ENCODE measurements at places on chromosomes 1 and 21. TPM values are rescaled to one million over a fixed set of nuclear protein-coding genes. Genes with fewer than 3 reads are reported as not detected.

DNA sequence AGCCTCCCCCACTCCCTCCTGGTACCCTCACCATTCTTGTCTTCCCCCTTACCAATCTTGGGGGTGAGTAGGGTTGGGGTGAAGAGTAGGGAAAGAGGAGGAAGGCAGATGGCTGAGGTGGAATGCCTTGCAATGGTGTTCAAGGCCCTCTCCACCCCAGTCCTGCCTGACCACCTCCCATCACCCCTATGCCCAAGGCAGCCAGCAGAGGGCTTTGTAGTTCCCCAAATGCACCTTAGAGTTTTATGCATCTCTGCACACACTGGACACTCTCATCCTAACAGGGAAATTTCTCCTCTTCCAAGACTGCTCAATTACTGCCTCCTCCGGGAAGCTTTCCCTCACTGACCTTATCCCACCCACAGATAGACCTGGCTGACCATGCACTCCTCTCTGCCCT, 15.4 kb downstream of the KIF17 start:
- peak; percentile 34 for DNase-seq

The HSD3B2 gene
- total RNA-seq, result not detected

The GMEB1 gene
- 9.1 TPM for total RNA-seq

The NEK2 gene
- total RNA-seq, result 10.0 TPM

DNA sequence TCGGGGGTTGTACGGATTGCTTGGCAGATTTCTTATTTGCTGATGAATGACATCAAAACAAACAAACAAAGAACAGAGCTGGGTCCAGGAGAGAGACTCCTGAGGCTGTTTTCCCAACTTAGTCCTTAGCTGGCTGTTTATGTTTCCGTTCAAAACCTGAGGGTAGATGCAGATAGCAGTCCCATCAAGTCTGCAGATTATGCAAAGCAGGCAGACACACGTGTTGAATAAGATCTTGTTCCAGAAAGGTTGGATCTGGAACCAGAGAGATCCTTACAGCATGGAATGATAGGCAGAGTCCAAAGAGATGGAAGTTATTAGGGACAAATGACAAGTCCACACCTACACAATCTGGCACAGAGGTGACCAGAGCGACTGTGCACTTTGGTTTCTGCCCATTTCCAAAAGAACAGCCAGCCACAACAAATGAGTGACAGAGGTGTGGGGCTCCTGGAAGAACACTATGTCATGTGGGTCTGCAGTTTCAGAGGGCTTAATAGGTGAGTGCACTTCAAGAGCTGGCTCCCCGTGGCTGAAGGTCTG, 65.5 kb downstream of the MAN1C1 start:
- no peak for DNase-seq

- DNase-seq, result no peak
Observed at GRCh38 chr1:152961226-152961891, 9.1 kb upstream of the SPRR4 start.

The S100A7 gene
- total RNA-seq, result not detected

The LCE2A gene
- total RNA-seq, result 0.43 TPM

DNA sequence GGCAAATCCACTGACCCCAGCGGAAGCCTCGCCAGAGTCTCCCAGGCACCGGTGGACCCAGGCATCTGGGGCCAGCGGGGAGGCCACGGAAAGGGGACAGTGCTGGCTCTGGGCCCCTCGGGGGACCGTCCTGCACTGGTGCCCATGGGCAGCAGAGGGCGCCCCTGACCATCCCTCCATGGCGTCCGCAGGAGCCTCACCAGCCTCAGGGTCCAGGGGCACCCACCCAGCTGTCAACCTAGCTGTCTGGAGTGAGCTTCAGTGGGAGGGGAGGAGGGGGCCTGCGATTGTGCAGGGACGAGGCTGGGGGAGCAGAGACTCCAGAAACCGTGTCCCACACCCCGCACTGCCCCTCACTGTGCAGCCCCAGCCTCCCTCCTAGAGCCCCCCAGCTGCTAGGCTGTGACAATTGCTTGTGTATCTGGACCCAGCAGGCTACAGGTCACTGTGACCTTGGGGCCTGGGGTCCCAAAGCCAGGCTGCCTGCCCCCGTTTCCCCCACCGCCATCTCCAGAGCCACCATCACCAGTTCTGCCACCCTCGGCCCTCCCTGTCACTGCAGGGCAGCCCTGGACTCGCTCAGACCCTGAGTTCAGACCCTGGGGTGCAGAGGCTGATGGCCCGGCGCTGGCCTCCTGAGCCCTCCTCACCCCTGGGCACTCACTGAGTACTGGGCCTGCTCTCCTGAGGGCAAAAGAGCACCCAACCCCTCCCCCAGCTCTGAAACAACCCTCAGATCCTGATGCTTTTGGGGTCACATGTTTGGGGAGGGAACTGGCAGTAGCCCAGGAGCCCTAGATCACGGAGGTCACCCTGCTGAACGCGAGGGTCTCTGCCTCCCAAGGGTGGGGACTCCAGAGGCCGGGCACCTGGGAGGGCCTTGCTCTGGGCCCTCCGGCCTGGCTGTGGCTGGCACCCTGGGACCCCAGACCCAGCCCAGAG, 10.6 kb upstream of the COL6A1 start:
- peak; percentile 60 for DNase-seq

- no peak for DNase-seq
Observed at GRCh38 chr1:28436211-28436769, 66.8 kb downstream of the PHACTR4 start.

GRCh38 chr21:35825370-35826353, 234.7 kb downstream of the SETD4 start:
- no peak for DNase-seq

The APOBEC4 gene
- total RNA-seq, result not detected

DNA sequence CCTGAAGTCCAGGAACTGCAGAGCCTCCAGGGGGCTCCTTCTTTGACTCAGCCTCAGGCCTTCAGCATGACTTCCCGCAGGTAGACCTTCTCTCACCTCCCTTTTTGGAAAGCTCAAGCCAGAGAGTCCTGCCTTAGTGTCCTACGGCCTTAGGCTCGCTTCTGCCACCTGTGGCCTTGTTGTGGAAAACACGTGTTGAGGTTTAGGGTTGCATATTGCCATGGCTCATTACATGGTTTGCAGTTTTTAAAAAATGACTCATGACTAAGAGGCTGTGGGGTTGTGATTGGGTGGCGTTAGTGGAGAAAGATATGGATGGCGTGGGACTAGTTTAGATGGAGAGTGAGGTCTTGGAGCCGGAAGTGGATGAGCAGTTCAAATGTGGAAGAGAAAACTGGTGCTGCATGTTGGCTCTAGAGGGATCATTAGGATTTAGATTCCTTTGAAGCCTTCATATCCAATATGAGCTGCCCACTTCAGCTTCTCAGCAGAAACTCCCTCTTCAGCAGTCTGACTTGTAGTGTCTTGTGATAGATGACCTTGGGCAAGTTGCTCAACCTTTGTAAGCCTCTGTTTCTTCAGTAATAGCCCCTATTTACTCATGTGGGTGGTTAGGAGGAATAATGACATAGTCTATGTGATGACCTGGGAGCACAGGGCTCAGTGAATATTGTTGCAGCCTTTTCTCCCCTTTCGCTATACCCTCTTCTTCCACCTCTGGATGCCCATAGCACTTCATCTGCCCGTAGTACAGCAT, 6.5 kb upstream of the FGGY start:
- peak; percentile 62 for DNase-seq

GRCh38 chr1:246145900-246146299, 361.2 kb downstream of the SMYD3 start:
- no peak for DNase-seq

The PBX1 gene
- 67.4 TPM for total RNA-seq

- no peak for DNase-seq
Observed at GRCh38 chr1:162353078-162353477, 23.6 kb downstream of the SPATA46 start.

The FNDC5 gene
- total RNA-seq, result 0.43 TPM

The DEDD gene
- total RNA-seq, result 22.5 TPM

The GRHL3 gene
- not detected for total RNA-seq

GRCh38 chr1:178784131-178784536, 59.1 kb downstream of the RALGPS2 start:
- DNase-seq, result no peak

GRCh38 chr1:47776667-47777131, 220.5 kb downstream of the TRABD2B start:
- no peak for DNase-seq

The TAL1 gene
- total RNA-seq, result not detected

- peak; percentile 52 for DNase-seq
Observed at GRCh38 chr21:34726627-34727337, 58.0 kb downstream of the CLIC6 start.

The ATP1B1 gene
- total RNA-seq, result 37.1 TPM

The SH3D21 gene
- total RNA-seq, result 3.9 TPM

- peak; percentile 72 for DNase-seq
Observed at GRCh38 chr1:155454096-155454495, 108.5 kb downstream of the ASH1L start.

The PROX1 gene
- under 0.01 TPM for total RNA-seq

GRCh38 chr1:25706146-25707089, 89.8 kb downstream of the MAN1C1 start:
- no peak for DNase-seq

GRCh38 chr1:40476924-40477677, at the start of gene ZFP69:
TSS of gene ZFP69 (plus strand) at chr1:40477290. CDS start at chr1:40479362, 2,072 bp downstream.
- peak; percentile 67 for DNase-seq

The FBLIM1 gene
- 188 TPM for total RNA-seq

The ABCG1 gene
- total RNA-seq, result 0.43 TPM

DNA sequence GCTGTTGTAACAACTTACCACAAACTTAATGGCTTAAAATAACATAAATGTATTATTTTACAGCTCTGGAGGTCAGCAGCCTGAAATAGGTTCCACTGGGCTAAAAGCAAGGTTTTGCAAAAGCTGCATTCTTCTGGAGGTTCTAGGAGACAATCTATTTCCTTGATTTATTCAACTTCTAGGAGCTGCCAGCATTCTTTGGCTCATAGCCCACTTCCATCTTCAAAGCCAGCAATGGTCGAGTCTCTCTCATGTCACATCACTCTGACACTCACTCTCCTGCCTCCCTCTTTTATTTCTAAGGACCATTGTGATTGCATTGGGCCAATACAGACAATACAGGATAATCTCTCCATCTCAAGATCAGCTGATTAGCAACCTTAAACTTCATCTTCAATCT, 15.1 kb upstream of the FOXJ3 start:
- DNase-seq, result no peak

DNA sequence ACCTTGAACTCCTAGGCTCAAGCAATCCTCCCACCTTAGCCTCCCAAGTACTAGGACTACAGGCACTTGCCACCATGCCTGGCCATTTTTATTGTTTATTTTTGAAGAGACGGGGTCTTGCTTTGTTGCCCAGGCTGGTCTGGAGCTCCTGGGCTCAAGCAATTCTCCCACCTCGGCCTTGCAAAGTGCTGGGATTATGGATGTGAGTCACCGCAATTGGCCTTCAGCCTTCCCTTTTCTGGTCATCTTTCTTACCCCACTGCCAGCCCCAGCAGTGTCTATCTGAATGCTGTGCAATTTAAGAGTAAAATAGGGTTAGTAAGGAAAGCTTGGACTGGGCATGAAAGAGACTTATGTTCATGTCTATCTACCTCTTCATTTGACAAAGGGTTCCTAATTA, 6.1 kb upstream of the KLF17 start:
- no peak for DNase-seq

- DNase-seq, result peak; percentile 72
Observed at GRCh38 chr1:109620401-109620791, 759 bp downstream of the AMPD2 start.

GRCh38 chr1:16019644-16020277, 1.9 kb upstream of the HSPB7 start:
- no peak for DNase-seq

The CLCN6 gene
- 18.6 TPM for total RNA-seq

- peak; percentile 84 for DNase-seq
Observed at GRCh38 chr1:198118134-198118533, 38.7 kb upstream of the NEK7 start.

The SPRR5 gene
- total RNA-seq, result not detected

- no peak for DNase-seq
Observed at GRCh38 chr1:150249936-150250335, 7.6 kb upstream of the CA14 start.

DNA sequence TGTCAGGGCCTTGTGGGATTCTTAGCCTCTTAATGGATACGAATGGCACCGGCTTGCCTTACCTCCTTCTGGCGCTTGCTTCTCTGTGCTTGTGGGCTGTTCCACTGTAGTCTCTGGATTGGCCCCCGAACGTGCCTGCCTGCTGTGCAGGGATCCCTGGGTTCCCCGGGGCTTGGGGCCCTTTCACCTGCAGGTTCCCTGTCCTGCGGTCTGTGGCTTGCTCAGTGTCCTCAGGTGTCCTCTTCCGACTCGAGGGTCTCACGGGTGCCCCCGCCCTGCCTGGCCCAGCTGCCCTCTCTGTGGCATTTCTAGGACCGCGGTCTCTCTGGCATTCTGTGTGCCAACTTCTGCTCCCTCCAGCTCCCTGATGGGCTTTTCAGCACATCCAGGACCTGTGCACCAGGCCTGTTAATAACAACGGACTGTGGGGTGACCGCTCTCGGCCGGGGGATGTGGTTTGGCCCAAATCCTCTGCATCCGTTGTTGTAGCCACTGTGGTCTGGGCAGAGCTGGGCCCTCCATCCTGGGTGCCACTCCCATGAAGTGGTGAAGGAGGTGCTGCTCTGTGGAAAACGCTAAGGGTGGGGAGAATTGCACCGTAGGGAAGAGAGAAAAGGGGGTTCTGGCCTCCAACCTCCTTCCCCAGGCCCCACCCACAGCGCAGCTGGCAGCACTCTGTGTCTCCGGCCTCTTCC, 12.4 kb downstream of the COL18A1 start:
- DNase-seq, result no peak

The TFF2 gene
- total RNA-seq, result not detected

GRCh38 chr1:61049850-61050540, 32.4 kb upstream of the NFIA start:
- DNase-seq, result peak; percentile 84

DNA sequence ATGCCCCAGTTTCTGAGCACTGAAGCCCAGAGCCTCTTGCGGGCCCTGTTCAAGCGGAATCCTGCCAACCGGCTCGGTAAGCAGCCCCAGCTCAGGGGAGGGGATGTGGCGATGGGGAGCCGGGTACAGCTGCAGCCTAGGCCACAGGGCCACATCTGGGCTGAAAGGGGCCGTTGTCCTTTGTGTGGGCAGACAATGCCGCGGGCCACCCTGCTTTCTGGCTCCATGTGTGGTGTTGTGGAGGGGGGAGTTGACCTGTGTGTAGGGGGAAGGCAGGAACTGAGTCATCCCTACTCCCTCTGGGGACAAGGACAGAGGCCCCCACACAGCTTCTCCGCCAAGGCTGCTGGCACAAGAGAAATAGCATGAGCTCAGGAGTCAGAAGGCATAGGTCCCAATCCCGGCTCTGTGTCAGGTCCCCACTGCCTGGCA, 26.0 kb downstream of the RPS6KA1 start:
- no peak for DNase-seq

Measured in fibroblast of villous mesenchyme (primary cell).